ENCODE measurements at places on chromosomes 12 and 14.

GRCh38 chr12:20716037-20716436 lies 20.9 kb downstream of the SLCO1C1 start:
- no peak for DNase-seq

DNA sequence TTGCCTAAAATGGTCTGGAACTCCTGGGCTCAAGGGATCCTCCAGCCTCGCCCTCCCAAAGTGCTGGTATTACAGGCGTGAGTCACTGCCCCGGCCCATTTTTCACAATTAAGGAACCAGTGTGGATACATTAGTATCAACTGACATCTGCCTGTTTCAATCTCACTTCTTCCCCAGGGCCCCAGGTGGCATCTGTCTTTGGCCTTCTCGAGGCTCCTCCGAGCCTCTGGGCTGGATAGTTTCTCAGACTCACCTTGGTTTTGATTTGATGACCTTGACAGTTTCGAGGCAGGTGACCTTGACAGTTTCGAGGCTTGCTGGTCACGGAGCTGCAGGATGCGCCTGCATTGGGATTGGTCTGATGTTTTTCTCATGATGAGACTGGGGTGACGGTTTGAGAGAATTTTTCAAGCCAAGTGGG lies 41.0 kb upstream of the NCOR2 start:
- no peak for DNase-seq

DNA sequence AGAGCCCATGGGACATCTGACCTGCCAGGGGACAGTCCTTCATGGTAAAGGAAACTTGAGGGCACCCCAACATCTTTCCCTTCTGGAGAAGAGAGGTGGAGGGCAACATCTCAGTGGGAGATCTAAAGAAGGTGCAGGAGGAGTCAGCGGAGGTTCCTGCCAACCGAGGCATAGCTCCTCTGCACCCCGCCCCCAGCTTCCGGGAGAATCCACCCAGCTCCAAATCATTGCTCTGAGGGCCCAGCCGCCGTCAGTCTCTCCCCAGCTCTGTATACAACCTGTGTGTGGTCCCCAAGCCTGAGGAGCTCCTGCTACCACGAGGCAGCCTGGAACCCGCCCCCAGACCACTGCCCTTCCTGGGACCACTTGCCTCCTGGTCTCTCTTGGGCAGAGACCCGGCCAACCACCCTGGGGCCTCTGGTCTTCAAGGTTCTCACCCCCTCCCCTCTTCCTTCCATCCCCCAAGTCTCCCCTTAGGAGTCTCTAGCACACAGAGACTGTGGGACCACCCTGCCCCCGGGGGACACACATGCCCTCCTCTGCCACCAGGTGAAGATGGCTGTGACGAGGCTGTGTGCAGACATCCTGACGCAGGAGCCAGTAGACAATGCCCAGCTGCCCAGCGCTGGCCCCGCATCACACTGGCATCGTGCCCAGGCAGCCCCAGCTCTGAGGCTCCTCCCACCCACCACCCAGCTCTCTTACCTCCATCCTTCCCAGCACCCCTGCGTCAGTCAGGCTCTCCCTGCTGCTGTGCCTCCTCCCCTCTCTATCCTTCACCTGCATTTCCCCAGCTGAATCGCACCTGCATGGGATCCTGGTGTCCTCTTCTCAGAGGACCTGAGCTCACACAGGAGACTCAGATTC lies 13.0 kb upstream of the NUDT14 start:
- no peak for DNase-seq

- DNase-seq, result no peak
Observed at GRCh38 chr12:98591209-98591608, 2.3 kb upstream of the SLC25A3 start.

DNA sequence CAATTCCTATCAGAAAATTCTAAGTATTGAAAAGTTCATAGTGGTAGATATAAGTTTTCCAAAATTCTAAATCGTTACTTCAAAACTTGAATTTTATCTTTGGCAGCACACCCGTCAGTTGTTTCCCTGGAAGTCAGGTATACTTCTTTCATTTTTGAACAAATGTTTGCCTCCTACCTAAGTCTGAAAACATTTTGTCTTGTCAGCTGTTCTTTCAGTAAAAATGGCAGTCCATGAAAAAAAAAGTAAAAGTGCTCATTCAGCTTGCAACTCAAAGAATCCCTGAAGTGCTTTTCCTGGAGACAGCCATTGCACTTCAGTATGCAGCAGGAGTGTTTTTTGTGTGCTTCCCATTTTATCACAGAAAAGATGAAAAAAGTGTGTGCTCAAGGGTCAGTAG lies 130.1 kb upstream of the NEDD1 start:
- DNase-seq, result no peak

DNA sequence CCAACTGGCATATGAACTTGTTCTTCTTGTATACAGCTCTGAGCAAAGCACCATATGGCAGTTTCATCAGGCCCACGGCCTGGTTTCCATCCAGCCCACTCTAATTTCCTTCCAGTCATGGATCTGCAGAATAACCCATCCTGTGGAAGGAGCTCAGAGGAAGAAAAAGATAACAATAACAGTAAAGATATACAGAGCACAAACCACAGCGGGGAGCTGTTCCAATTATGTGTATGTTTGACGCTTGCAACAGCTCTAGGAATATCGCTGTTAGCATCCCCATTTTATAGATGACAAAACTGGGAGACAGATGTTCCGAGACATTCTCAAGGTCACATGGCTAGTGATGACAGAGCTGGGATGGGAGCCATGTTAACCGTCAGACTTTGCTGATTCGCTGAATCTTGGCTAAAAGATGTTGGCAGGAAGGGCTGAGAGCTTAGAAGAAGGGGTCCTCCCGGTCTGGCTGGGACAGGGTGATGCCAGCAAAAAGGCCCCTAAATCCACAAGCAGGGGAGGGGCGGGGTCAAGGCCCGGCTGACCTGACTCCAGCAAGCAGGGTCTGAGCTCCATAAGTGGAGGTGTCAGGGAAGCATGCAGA lies 34.4 kb upstream of the CIPC start:
- DNase-seq, result peak; percentile 52

DNA sequence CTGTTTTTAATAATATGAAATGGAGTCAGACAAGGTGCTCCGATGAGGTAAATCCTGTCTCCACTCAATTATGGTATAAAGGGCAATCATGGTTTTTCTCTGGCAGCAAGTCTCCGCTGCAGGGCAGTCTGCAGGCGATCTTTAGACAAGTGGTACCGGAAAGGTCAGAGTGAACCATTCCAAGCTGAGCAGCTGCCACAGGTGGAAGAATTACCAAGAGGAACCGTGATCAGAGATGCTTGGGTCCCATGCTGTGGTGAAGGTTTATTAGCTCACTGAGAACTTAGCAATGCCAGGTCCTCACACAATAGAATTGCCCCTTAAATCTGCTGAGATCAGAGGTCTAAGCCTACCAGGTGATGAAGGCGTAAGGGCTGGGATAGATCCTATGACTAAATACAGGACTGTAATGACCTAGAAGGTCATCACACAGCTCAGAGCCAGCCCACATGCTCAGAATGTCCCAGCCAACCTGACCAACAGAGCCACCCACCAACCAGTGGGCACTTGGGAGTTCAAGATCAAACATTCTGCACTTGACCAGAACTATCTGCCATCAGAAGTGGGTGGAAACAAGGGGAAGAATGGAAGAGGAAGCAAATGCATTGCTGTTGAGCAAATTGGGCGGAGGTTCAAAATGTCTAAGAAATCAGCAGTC lies 175.2 kb upstream of the BCL2L14 start:
- no peak for DNase-seq

GRCh38 chr12:27279826-27280225 lies 35.7 kb downstream of the STK38L start:
- DNase-seq, result no peak

GRCh38 chr12:21054334-21054733 lies 76.7 kb upstream of the SLCO1B1 start:
- no peak for DNase-seq

- peak; percentile 1 for DNase-seq
Observed at GRCh38 chr14:88904864-88905263, 80.4 kb downstream of the TTC8 start.

- DNase-seq, result no peak
Observed at GRCh38 chr12:91289906-91290305, 107.3 kb upstream of the DCN start.

- DNase-seq, result no peak
Observed at GRCh38 chr12:92759634-92760268, 57.0 kb downstream of the PLEKHG7 start.

GRCh38 chr14:59356312-59356711 lies 108.9 kb downstream of the GPR135 start:
- DNase-seq, result no peak

GRCh38 chr12:48717252-48717695 lies 767 bp upstream of the CCNT1 start:
- no peak for DNase-seq

DNA sequence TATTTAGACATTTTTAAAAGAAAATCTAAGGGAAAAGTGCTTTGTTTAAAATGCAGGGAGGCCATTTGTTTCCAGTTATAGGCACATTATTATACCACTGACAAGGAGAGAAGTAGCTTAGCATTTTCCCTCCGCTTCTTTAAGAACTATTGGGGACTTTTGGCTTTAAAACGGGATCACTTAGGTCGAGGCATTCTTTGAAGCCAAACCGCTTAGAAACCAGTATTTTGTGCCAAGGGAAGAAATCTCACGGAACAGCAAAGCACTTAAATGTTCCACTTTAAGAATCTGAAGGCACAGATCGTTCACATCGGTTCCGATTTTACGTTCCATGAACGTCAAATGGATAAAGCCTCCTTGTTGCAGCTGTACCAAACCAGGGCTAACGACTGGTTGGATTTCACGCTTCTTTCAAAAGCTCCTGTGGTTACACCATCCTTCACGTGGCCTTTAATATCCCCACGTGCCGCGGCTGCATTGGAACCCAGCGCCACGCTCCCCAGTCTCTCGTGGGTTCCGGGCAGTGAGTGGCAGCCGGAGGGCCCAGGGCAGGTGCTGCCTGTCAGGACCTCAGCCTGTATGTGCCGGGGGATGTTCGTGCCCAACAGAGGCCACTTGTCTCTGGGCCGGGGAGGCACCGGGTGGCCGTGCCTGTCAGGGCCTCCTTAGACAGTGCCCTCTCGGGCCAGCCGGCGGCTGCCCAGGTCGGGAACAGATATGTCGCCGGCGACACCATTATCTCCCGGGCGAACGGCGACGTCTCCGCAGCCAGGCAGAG lies 195.4 kb downstream of the KIF26A start:
- DNase-seq, result no peak

DNA sequence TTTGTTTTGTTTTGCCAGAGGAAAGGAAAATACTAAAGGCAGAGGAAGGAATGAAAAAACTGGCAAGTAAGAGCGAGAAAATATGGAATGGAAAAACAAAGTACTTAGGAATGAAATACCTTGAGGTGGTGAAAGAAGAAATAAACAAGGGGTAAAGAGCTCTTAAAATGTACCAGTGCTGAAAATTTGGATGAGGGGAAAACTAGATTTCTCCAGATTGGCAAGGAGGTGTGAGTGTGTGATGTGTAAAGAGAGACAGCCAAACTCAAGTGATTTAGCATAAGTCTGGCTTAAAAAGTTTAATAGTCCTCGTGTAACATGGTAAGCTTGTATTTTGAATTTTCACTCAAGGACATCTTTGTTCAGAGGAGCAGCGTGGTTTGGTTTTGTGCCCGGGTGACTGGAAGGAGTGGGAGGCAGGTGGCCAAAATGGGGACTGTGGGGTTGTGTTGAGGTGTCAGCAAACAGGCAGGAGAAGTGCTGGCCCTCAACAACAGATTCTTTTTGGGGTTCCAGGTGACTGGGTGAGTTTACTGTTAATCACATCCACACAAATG lies 102.7 kb downstream of the DACT1 start:
- DNase-seq, result peak; percentile 63

- DNase-seq, result no peak
Observed at GRCh38 chr12:102759466-102759865, 157.6 kb downstream of the PAH start.

- no peak for DNase-seq
Observed at GRCh38 chr12:2408262-2408661, 355.5 kb downstream of the CACNA1C start.

DNA sequence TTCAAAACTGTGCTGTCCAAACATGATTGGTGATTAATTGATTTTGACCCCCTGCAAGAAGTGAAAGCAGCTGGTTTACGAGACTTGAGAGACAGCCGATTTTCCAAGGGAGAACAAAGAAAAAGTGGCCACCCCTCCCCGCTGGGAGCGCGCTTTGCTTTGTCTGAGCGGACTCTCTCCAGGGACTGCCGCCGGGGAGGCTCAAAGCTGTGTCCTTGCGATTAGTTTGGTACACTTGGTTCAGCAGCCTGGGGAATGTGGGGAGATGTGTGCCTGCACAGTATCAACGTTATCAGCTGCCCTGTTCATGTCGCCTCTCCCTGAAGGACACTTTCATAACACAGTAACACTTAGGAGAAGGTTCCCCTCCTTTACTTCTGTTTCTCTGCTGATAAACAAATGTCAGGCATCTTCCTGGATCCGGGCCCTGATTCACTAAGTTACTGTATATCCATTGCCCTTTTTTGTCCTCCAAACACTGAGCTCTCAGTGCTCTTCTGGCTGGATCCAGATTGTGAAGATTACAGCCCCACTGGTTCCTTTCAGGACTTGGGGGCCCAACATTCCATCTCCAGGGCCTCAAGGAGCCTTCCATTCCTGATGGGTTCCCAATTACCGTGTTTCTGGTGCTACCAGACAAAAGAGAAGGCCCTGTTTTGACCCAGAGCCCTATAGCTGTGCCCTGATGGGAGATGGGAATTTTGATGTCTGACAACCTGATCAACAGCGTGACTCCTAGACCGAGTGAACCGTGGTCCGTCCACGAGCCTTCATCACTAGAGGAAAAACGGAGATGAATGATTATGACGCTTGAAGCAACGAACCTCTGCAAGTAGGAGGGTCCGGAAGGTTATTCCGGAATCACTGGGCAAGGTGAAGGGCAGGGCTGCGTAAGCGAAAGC lies 31.7 kb upstream of the TUBA1C start:
- DNase-seq, result peak; percentile 69

DNA sequence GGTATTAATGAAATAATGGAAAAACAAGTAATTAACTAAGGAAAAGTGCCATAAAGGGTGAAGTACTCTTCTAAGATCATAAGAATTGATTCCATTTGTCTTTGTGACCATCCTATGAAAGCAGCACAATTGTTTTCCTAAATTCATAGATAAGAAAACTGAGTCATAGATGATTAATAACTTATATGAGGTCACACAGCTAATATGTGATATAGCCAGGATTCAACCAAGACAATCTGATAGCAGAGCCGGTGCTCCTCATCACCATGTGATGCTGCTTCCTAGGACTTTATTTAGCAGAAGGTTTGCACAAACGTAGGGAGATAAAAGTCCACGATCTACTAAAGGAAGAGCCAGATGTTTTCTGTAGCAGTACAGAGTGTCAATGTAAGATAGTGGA lies 181.5 kb upstream of the SYT1 start:
- DNase-seq, result no peak
